Brain (organoid and tissue), 16 donors: ENCODE measurements at places on chromosomes 12 and 14.

DNA sequence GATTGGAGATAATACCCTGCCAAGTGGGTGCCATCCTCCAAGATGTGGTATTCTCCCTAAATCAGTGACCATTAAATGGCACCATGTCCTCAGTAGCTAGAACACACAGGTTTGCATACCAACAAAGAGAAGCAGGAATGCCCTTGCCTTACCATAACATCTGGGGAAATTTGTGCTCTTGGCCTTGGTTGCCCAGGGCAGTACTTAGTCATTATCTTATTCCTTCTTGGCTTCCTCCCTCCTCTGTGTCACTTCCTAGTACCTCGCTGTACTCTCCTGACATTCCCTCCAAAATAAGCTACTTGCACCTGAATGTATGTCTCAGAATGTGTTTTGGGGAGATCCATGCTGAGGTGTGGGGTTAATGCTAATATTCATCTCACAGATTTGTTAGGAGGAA is 43.4 kb downstream of the GPR65 start:
- no peak for DNase-seq

- peak; percentile 64 for DNase-seq
These were observed 1.4 kb upstream of the ZFP36L1 start for GRCh38 chr14:68794130-68794850.

GRCh38 chr14:102911541-102911951 is 10.9 kb upstream of the AMN start:
- DNase-seq: no peak

GRCh38 chr12:56160193-56160763 is 2.1 kb downstream of the MYL6 start:
- DNase-seq: no peak

DNA sequence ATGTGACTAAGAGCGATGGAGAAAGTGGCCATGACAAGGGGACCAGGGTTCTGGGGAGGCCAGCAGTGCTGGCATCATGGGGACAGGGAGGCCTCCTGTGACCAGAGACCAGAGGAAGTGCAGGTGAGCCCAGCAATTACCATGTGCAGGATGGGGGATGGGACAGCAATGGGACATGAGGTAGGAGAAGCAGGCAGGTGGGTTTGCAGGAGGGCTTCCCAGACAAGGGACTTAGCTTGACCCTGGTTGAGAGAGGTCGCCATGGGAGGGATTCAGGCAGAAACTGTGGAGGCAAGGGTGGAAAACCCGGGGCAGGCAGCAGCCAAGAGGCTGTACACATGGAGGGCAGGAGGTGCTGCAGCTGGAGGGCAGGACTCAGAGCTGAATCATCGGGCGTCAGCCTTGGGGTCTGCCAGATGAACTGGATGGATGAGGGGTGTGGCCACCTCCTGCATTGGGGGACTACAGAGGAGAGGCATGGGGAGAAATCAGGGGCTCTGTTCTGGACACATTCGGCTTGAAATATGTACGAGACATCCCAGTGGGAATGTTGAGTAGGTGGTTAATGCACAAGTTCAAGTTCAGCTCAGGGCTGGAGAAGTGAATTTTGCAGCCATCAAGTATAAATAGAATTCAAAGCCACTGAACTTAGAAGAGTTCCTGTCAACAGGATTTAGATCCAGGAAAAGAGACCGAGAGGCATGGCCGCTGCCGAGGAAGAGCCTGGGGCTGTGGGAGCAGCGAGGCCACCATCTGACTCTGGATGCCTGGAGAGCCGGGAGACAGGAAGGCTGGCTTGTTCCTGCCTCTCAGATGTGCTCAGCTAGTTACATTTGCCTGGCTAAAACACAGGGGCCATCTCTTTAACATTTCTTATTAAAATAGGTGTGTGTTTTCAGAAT is 36.6 kb downstream of the SFSWAP start:
- no peak for DNase-seq

- no peak for DNase-seq
These were observed 238.0 kb upstream of the FOXN3 start for GRCh38 chr14:89654998-89655397.

GRCh38 chr14:89458713-89459420 is 41.8 kb upstream of the FOXN3 start:
- DNase-seq: no peak

- no peak for DNase-seq
These were observed 127.6 kb downstream of the SLC25A47 start for GRCh38 chr14:100450736-100451135.
